ENCODE measurements at places on chromosomes 2 and 18.
A peak's percentile ranks its signal among the peaks of the same experiment; 100 is the strongest.

DNA sequence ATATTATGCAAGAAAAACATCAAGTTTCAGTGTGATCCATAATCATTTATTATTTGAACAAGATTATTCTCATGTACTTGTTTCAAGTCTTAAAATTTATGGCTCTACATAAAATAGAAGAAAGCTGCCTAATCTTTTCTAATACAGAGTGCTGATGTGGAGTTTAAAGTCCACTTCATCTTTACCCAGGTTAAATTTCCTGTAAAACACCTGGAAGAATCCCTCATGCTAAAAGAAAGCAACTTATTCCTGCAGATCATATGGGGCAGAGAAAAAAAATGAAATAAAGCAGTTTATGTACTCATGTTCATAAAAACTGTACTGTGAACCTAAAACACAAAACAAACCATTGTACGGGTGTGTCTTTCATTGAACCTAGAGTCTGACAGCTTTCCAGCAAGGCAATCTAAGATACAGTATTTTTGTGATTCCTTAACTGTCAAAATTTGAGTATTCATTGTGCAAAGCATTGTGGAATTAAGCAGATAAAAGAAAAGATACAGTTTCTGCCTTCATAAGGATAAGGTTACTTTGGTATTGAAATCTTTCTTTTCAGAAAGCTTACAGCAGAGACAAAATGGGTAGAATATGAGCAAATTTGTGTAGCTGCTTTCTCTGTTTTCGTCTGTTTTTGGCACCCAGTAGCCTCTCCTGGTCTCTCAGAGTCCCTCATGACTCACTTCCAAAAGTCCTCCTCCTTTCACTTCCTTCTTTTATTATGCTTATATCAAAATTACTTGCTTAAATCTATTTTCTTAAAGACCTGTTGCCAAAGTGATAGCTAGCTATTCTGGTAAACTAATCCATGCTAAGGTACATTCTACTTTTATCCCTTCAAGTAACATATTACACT, 26.9 kb upstream of the GLS start:
- DNase-seq = no peak

GRCh38 chr2:124834331-124834730, 809.2 kb downstream of the CNTNAP5 start:
- DNase-seq = no peak

DNA sequence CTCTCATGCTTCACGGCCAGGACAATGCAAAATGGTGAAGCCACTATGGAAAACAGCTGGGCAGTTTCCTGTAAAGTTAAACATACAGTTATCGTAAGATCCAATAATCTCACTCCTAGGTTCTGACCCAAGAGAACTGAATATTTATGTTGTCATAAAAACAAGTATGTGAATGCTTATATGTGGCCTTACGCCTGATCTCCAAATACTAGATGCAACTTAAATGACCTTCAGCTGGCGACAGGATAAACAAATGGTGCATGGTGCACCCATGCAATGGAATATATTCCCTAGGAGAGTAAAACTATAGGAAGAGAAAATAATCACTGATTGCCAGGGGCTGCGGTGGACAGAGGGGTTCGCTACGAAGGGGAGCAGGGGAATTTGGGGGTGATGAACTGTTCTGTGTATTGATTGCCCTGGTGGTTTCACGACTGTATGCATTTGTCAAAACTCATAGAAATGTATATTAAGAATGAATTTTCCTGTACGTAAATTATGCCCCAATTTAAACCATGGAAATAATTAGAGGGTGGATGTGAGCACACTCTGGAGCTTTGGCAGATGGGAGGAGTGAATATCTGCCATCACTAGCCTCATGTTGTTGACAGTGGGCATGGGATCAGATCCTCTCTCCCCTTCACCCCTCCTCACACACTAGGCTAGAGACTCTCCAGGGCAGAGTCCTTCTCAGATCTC, 100.8 kb upstream of the MYCN start:
- no peak for DNase-seq

DNA sequence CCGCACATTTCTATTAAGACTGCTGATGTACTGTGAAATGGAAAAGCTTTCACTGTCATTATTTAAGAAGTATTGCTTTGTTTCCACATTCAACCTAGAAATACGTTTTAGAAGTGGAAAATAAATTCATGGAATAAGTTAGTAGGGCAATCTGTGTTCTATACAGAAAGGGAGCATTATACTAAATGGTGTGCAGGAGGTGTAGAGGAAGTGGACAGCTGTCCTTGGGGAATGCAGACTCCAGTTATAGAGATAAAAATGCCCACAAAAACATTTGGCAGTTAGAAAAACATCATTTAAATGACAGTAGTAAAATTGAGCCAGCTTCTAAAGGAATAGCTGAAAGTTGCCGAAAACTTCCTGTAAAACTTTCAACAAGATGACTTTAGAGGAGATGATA, 46.8 kb downstream of the PIK3C3 start:
- DNase-seq = no peak

GRCh38 chr2:229921101-229921891, 513 bp downstream of the TRIP12 start:
- DNase-seq = peak; percentile 94

DNA sequence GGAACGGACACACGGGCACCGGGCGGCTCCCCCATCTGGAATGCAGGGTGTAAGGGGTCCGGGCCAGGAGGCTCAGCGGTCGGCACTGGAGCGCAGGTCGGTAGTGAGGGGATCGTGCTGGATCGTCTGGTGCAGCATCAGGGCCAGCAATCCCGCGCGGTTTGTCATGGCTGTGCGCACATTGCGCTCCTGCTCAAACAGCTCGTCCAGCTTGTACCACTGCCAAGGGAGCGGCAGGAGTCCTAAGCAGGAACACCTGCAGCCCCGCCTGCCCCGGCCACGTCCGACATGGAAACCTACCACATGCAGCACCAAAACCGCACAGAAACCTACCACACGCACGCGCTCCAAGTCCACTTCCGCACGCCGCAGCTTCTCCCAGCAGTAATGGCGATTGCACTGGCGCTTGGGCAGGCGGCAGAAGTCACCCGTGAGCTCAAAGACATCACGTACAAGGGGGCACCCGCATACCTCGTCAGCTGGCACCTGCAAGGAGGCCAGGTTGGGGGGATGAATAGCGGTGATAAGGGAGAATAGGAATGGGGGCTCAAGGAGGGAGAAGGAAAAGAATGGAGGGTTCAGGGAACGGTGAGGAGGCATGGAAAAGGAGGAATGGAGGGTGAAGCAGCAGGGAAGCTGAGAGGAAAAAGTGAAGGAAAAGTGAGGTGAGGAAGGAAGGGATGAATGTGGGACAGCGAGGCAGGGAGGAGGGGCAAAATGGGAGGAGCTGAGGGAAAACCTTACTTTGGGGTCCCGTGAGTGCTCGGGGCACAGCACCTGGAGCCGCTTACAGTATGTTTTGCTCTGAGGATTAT, 1.4 kb upstream of the MBD1 start:
- peak; percentile 84 for DNase-seq

GRCh38 chr18:61085761-61086160, 247.5 kb upstream of the CDH20 start:
- no peak for DNase-seq

- DNase-seq = no peak
These were observed 42.5 kb upstream of the ZNF519 start for GRCh38 chr18:14174706-14175085.

DNA sequence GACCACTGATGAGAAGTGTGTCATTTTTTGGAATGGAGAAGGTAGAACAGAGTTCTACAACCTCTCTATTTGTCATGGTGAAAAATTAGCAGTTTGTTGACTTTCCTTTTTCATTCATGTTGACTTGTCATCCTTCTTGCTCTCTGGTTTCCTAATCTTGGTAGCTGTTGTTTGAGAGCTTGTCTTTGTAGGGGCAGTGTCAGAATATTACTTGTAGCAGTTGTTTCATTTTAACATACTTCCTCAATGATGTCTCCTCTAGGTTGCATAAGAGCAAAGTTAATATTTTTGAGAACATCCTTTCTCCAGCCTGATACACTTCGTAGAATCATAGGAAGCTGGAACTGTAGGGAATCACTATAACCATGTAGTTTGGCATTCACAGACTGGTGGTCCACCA, 368.2 kb upstream of the FANCL start:
- DNase-seq = no peak

DNA sequence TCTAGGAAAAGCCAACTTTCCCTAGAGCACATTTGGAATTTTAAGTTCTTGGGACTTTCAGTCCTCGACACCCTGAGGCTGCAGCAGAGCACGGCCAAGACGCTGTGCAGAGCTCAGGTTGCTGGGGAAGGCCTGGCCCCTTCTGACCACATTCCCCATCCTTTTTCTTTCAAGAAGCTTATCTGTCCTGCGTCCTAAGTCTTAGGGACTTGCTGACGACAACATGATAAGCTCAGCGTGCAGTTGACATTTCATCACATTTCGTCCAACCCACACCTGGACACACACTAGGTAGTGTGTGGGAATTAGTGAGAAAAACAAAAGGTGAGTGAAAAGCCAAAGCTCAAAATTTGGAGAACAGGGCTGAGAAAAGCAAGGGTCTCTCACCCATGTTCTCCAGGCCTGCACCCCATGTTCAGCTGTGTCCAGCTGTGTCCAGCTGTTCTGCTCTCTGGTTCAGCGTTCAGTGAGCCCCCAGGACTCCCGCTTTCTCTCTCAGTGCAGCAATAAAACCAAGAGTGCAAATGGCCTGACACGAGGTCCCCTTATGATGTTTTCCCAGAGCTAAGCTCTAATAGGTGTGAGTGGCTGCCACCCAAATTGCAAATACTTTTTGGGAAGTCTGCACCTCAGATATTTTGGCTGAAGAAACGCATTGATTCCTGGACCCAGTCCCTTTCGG, 101.9 kb downstream of the RGPD3 start:
- no peak for DNase-seq

DNA sequence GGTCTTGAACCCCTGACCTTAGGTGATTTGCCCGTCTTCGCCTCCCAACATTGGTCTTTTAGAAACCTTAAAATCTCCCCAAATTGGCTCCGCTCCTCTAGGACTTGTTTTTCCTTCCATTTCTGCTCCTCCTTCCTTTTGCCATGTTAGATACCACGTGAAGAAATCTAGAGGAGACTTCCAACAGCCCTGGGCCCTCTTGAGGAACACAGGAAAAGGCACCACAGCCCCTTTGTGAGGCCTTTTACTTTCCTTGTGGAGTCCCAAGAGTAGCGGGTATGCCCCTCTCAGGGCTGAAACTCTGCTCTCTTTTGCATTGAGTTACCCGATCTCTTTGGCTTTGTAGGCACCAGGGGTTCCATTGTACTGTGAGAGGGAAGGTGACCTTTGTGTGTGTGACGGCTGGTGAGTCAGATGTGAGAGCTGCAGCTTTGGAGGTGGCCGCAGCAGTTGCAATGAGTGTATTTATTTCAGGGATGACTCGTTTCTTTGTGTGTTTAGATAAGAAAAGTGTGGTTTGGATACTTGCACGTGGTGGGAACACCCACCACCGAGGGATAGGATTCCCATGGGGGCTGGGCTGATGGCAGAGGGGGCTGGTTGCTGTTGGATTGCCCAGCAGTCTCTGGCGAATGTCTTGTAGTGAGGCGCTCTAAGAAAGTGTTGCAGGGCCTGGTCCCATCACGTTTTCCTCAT, 218.4 kb upstream of the HS6ST1 start:
- no peak for DNase-seq

- no peak for DNase-seq
These were observed 860.1 kb downstream of the BCL11A start for GRCh38 chr2:59693231-59693959.

DNA sequence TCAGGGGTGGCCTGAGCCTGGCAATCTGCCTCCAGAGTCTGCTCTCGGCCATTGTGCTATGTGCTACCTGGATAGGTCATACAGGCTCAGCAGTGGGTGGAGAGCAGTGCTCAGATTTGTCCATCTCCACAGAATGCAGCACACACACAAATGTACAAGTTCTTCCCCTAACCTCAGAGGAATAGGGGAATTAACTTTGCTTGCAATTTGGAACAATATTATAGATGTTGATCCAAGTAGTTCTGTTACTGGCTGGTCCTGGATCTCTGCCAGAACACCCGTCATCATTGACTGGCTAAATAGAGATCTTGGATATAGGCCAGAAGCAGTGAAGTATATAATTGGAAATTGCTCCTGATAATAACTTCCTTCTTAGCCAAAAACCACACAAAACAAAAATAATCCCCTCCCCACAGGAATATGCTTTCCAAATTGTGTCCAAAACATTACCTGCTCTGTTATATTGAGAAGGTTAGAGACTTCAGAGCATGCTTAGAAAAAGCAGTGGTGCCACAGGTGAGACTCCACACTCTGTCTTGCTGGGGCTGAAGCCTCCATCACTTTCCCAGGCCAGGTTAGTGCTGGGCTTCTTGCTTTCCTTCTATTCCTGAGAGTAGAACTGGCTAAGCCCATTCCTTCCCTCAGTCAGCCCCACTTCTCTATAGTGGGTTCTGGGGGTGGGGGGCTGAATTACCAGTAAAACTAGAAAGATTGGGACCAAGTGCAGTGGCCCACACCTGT, 38.8 kb downstream of the NCAPH start:
- no peak for DNase-seq

DNA sequence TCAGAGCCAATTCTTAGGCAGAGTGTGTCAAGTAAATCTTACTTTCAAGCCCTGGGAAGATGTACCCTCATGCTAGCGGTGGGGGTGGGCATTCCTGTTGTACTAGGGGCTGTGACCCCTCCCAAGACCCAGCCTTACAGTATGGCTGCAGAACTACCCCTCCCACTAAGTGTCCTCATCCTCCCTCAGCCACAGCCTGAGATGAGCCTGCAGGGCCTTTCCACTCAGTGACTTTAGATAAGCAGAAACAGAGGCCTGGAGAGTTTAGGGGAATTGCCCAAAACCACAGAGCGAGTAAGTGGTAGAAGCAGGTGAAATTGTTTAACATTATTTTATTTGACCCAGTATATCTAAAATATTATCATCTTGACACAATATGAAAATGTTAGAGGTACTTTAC, 36.6 kb downstream of the TTC32 start:
- DNase-seq = no peak

GRCh38 chr18:27130065-27130630, 55.0 kb downstream of the CHST9 start:
- no peak for DNase-seq

DNA sequence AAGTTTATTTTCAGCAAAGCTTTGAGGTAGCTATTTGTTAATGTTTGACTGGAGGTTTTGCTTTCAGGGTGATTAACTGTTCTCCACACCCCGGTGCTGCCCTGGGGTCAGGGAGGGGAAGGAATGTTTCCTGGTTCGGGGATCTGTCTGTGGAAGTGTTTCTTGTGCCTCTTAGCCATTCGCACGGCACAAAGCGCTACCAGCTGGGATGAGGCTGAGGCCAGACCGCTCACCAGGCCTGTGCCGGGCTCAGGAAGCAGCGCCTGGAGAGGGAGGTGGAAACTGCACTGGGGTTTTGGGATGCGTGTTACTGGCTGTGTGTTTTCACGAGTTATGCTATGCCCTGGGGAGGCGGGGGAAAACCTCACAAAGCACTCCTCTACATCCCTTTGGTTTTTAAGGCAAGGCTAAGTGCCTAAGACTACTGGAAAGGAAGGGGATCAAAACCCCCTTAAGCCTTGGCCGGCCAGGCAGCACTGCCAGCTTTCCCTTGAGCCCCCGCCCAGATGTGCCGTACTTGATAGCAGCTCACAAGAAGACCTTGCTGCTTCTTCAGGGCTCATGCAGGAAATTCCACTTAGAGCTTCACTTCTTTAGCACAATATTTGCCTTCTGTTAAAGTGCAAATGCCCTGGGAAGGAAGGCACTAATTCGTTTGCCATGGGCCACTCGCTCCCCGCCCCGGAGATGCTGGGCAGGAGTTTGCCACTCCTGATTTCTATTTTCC, 65.7 kb upstream of the CNGA3 start:
- no peak for DNase-seq

- no peak for DNase-seq
These were observed 125.3 kb downstream of the ANTXR1 start for GRCh38 chr2:69138247-69138772.

Measured in posterior cingulate gyrus (tissue), 11 donors.